ENCODE measurements at places on chromosomes 12 and 14.

- DNase-seq: peak; percentile 81
Measured at GRCh38 chr14:100679707-100680438, 46.8 kb upstream of the DLK1 start.

- no peak for DNase-seq
Measured at GRCh38 chr12:97985834-97986233, 523.2 kb downstream of the RMST start.

GRCh38 chr12:99137124-99137855, 492.2 kb downstream of the APAF1 start:
- DNase-seq: no peak

- no peak for DNase-seq
Measured at GRCh38 chr14:56002876-56003625, 115.2 kb upstream of the PELI2 start.

DNA sequence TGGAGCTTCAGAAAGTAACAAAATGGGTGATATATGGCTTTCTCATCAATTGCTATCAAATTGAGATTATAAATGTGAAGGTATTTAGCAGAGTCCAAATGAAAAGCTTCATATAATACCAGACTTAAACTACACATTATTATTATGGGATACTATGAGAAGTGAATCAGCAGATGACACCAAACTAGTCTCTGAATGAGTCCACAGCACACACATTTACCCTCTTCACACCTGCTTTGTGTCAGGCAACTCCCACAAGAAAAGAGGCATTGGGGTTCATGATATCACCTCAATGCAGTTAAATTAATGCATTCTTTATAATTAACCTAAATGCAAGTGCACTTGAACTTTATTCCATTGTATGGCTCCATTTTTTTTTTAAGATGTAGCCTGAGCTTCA, 330.5 kb downstream of the BCL11B start:
- no peak for DNase-seq

- no peak for DNase-seq
Measured at GRCh38 chr12:6204533-6205143, 4.4 kb downstream of the CD9 start.

GRCh38 chr12:37565112-37565511, 751.5 kb upstream of the ALG10B start:
- DNase-seq: no peak

DNA sequence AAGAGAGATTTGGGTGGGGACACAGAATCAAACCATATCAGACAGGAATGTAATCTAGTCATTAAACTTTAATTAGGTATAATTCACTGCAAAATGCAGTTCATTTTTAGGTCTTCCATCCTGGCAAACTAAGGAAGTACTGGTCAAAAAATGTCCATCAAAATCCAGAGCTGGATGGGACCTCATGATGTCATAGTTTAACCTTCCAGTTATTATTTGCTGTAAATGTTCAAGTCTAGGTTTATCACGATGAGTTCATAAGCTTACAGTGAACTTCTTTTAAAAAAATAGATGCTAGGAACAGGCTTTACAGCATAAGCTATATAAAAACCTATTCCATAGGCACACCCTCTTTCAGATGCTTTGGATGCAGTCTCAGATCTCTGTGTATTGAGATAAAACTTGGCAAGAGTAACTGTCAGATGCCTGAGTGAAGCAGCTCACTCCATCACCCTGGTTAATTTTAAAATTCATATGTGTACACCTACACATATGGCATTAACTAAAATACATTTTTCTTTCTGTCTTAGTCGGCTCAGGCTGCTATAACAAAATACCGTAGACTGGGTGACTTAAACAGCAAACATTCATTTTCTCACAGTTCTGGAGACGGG, 7.9 kb downstream of the SSPN start:
- no peak for DNase-seq

GRCh38 chr12:64687816-64688215, 71.4 kb downstream of the GNS start:
- no peak for DNase-seq

- DNase-seq: no peak
Measured at GRCh38 chr12:69834147-69834546, 9.1 kb downstream of the MYRFL start.

DNA sequence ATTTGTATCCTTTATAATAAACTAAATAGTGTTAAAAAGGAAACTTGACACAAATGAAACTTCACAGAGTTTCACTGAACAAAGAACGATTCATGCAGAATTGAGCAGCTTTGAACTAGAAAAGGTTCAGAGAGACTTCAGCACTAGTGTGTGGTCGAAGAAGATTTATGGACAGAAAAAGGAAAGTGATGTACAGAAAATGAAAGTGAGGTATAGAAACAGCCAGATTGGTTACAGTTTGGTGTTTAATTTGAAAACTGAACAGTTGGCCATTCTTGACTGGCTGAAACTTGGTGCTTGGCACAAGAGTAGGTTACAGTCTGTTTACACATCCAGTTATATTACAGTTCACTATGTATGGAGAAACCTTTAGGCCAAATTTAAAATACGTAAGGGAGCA, 207.1 kb downstream of the GALC start:
- no peak for DNase-seq

GRCh38 chr14:54928216-54928615, 25.6 kb upstream of the GCH1 start:
- no peak for DNase-seq

- peak; percentile 23 for DNase-seq
Measured at GRCh38 chr12:43062201-43062895, 472.8 kb upstream of the PRICKLE1 start.

- no peak for DNase-seq
Measured at GRCh38 chr14:99325016-99325415, 53.0 kb upstream of the BCL11B start.

DNA sequence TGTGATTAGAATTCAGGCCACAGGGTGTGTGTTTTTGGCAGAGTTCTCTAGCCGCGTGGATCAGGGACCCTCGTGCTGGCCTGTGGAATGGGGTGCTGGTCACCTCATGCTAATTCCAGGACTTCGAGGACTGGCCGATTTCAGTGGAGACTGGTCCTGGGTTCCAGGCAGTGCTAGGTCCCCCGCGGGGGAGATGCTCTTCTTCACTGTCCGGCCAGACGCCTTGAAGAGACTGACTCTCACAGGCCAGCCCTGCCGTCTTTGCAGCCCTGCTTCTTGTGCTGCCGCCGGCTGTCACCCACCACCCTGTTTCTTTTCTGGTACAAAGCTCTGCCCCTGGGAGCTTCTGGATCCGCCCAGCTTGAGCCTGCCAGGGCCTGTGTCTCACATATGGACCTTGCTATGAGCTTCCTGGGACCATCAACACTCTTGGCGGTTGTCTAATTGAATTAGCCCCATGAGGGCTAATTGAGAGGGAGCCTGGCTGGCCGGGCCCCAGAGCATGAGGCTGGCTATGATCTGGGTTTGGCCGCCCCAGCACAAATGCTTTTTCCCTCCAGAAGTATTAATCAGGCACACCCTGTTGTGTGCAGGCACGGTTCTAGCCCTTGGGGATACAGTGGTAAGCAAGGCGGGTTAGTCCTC, 8.2 kb downstream of the MLXIP start:
- no peak for DNase-seq

GRCh38 chr12:88056571-88056970, 27.4 kb upstream of the C12orf50 start:
- DNase-seq: no peak

DNA sequence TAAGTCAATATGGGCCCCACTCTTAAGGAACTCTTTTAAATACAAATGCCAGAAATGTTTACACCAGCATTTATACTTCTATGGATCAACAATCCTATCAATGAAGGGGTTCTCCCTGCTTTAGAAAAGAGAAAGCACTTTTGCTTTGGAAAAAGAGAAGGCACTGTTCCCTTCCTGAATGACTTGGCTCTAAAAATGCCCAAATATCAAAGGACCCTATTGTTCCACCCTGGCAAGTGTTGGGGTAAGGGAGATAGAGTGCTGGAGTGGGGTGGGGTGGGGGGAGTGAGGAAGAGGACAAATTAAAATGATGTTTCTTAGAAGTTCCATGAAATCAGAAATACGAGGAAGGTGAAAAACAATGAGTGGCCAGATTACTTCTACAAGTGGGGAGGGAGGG, 131.6 kb upstream of the GRIN2B start:
- DNase-seq: no peak
